Activated CD8-positive, alpha-beta T cell treated with anti-CD3 and anti-CD28 coated beads for 36 hours (primary cell): ENCODE measurements at places on chromosomes 16 and 17. TPM values are rescaled to one million over a fixed set of nuclear protein-coding genes. Genes with fewer than 3 reads are reported as not detected.

IRF8 gene
- 221 TPM for total RNA-seq

CCL7 gene
- total RNA-seq, result not detected

CCL4 gene
- 287 TPM for total RNA-seq

GAST gene
- total RNA-seq, result not detected

NUDT16L1 gene
- 25.6 TPM for total RNA-seq

FOXL1 gene
- not detected for total RNA-seq

DNA sequence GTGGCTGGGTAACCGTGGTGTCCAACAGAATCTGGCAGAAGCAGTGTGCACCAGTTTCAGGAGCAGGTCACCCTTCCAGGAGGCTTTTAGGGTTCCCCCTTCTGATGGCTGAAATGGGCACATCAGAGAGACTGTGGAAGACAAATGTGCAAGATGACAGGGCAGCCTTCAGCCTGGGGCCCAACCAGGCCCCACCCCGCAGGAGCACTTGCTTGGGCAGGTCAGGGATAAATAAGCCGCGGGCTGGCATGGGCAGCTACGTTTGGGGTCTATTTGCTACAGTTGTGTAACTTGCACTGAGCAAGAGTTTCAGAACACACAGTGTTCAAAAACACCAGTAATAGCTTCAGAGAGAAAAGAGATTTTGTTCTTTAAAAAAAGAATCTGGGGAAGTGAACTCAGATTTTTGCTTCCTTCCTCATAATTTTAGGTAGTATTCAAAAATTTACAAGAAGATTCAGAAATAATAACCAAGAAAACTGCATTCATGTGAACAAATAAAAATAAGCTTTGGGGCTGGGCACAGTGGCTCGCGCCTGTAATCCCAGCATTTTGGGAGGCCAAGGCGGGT, 44.9 kb upstream of the BAHCC1 start:
- no peak for DNase-seq

DNA sequence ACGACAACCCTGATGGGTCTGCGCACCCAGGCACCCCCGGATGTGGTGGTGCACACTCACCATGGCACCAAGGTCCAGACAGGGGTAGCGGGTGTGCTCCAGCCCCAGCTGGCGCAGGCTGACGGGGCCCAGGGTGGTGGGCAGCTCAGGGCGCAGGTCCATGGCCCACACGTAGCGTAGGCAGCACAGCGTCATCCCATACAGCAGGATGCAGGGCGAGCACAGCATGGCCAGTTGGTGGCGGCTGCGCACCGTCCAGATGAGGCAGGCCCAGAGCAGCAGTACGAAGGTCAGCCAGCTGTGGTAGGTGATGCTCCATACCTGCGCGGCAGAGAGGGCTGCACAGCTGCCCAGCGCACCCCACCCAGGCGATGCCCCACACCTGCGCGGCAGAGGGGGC, 29.8 kb downstream of the CTU2 start:
- DNase-seq, result no peak

DNA sequence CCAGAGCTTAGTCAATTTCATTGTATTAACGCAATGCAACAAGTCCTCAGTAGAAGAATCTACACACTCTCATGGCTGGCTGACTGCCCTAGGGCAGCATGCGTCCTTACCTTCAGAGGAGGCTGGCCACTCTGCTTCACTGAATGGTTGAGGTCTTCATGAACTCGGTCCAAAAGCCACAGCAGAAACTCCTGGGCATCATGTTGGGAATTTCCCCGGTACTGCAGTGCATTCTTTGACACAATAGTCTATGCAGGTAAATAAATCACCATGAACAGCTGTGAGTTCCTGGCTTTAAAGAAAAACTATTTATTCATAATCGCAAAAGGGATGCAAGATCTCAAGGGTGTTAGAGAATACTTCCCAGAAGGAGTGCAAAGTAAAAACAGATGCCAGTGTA, 41.3 kb downstream of the USP31 start:
- DNase-seq, result no peak

DNA sequence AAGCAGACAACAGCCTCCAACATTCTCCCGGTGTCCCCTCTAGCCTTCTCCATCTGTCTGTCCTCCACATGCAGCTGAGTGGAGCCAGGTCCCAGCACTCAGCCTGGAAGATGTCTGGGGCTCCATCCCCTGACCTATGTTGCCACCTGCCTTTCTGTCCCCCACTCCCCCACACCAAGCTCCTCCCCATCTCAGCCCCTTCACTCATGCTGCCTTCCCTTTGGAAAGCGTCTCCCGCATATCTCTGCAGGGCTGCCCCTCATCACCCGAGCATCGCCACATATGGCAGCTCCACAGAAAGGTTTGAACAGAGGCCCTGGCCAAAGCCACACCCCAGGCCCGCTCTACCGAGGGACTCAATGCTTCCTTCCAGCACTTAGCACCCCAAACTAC, 24.2 kb downstream of the NSMCE1 start:
- DNase-seq, result no peak

DNA sequence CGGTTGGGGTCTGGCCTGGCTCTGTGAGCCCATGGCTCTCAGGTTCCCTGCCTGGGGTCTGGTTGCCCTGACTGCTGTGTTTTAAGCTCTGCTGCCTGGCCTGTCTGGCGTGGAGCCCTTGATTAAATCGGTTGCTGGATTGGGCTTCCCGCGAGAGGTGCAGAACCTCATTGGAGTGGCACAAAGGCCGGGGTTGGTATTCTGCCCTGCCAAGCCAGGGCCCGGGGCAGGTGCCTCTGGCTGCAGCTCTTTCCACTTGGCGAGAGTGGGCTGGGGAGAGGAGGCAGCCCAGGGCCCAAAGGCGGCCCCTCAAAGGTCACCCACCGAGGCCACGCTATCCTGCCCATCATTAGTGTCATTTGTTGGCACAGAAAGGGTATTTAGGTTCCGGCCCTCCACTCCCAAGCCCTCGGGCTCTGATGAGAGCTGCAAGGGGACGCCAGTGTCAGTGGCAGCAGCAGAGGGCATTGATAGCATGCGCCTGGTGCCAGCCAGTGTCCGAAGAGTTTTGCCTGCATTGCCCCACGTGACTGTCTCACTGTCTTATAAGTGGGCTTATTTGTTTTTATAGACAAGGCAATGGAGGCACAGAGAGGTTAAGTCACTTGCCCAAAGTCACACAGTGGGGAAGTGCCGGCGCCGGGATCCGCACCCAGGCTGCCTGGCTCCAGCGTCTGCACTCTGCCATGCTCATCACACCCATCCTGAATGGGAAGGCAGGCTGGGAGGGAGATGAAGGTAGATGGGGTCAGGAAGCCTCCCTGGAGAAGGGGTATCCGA, 68.0 kb upstream of the CIBAR2 start:
- no peak for DNase-seq

GRCh38 chr17:47205419-47205963, 3.7 kb upstream of the MYL4 start:
- DNase-seq, result peak; percentile 78

DNA sequence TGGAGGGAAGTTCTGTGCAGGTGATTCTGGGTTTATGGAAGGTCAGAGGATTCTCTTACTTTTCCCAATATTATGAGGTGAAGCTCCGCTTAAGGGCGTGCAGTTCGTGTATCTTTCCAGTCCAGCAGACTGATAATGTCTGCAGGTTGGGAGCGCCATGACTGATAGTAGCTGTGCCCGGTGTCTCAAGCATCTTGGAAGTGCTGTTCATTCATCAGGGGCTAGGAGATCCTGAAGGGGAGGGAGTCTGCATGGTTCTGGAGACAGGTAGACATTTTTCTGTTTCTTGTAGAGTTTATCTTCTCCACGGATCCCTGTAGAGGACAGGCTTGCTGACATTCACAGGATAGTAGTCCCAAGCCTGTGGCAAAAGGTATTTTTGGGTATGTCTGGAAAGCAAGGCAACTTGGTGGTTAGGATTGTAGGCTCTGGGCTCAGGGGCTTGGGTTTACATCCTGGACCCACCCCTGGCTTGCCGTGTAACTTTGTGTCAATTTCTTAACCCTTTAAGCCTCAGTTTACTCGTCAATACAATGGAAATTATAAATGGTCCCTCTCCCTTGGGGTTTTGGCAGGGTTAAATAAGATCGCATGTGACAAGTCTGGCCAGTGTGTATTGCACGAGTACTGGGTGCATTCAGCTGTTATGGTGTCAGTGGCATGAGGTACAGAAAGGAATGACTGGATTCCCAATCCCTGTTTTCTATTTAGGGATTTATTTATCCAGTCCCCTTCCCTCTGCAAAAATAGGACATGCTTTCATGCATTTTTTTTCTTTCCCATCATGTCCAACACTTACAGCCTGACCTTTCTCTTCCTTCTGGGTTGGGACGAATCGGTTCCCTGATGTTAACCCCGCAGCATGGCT, 8.2 kb downstream of the HLF start:
- no peak for DNase-seq

DNA sequence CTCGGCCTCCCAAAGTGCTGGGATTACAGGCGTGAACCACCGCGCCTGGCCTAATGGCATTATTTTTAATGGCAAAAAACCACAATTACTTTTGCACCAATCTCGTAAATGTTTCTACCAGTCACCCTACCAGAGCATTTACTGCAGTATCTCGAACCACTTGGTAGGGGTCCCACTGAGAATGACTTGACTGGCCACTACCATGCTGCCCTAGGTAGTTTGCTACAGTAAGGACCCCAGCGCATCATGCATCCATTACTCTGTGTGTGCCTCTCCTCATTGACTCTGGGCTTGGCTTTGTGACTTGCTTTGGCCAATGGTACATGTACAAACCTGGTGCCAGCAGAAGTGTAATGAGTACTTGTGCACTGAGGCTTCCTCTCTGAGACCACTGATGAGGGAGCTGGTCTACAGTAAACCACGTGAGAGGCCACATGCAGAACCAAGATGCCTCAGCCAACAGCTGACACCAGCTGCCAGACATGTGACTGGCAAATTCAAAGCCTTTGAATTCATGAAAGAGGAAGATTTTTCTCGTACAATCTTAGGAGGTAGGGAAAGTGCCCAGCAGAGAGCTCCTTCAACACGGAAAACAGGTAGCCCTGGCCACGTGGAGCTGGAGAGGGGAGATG, 421.7 kb upstream of the C16orf82 start:
- peak; percentile 37 for DNase-seq

DNA sequence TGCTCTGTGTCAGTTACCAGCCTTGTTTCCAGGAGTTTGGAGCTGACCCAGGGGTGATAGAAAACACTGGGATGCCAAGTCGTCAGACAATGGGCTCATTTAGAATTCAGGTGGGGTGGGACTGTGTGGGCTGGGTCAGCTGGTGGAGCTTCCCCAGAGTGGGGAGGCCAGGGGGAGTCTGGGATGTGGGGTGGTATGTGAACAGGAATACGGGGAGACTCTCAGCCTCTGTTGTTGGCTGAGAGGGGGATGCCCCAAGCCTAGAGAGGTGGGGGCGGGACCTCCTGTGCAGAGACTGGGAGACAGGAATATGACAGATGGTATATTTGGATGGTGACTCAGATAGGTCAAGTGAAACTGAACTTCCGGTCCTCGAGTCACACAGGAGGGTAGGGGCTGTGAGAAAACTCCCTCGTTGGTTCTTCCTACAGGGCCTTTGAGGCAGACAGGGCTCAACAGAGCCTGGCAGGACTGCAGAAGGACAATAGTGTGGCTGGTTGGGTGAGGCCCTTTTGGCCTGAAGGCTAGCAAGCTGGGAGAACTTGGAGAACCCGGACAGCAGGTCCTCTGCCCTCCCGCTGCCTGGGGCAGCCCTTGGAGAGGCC, 23.7 kb downstream of the CDH1 start:
- DNase-seq, result peak; percentile 73

DNA sequence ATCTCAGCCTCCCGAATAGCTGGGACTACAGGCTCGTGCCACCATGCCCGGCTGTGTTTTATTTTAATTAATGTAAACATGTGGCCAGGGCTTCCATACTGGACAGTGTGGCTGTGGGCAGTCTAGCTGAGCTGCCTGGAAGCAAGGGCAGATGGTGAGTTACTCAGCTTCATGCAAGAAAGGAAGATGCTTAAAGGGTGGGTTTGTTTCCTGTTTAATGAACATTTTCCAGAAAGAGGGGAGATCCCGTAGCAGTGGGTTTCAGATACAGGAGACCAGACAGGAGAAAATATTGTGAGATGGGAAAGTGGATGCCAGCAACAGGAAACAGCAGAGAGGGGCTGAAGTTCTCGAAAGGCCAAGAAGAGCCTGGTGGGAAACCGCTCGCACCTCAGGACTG, 7.3 kb downstream of the MAPK8IP3 start:
- no peak for DNase-seq

- DNase-seq, result no peak
These were observed 7.1 kb upstream of the LGALS3BP start for GRCh38 chr17:78986649-78987328.

DNA sequence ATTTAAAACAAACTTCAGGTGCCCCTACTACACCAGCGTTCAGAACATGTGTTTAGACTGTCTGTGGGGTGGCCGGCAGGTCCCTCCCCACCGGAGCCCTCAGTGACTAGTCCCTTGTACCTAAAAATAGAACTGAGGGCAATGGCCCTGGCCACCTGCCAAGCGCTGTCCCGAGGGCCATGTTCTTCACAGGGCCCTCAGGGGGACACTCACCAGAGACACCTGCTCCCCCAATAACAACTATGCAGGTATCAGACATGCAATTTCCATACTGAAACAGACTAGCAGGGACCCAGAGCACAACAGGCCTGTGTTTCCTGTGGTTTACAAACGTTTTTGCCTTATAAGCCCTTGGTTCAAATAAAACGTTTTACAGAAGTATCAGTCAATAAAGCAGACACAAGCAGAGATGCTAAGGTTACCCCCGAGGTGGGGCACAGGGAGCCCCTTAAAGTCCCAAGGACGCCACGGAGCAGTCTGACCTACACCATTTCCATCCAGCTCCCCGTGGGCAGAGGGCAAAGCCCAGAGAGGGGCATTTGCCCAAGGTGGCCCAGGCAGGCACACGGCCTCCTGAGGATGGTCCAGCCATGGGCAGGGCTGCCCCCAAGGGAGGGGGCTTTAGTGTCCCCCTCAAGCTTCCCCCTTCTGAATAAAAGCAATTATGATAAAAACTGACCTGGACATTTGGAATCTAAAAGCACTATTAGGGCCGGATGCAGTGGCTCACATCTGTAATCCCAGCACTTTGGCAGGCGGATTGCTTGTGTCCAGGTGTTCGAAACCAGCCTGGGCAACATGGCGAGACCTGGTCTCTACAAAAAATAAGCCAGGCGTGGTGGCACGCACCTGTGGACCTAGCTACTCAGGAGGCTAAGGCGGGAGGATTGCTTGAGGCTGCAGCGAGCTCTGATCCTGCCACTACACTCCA, 896 bp upstream of the MYLK3 start:
- DNase-seq, result no peak

DNA sequence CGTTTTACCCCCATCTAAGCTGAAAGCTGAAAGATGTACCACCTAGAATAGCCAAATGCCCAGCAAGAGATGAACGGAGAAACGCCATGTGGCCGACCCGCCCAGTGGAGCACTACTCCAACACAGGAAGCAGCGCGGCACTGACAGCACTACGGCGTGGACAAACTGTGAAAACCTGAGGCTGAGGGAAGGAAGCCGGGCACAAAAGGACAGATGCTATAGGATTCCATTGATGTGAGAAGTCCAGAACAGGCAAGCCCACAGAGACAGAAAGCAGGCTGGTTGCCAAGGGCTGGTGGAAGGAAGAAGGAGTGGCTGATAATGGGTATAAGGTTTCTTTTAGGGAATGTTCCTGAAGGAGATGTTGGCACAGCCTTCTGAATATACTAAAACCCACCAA, 29.4 kb upstream of the SLC38A8 start:
- no peak for DNase-seq

GRCh38 chr16:53846971-53847370, 143.0 kb downstream of the FTO start:
- no peak for DNase-seq
